CD8-positive, alpha-beta T cell (primary cell): ENCODE measurements at places on chromosomes 5 and 9. TPM values are rescaled to one million over a fixed set of nuclear protein-coding genes. Genes with fewer than 3 reads are reported as not detected.

PTPRD gene
- total RNA-seq = not detected

NSG2 gene
- total RNA-seq = not detected

RLN2 gene
- 0.50 TPM for total RNA-seq

RNF44 gene
- total RNA-seq = 216 TPM

GABRA6 gene
- total RNA-seq = not detected

LECT2 gene
- not detected for total RNA-seq

BHMT gene
- not detected for total RNA-seq

ASB6 gene
- 39.9 TPM for total RNA-seq

PCDHGC5 gene
- total RNA-seq = not detected

SLC36A2 gene
- total RNA-seq = not detected

C5orf58 gene
- not detected for total RNA-seq

FPGS gene
- 91.9 TPM for total RNA-seq

SMIM33 gene
- not detected for total RNA-seq

SMIM27 gene
- 16.1 TPM for total RNA-seq

FOXI1 gene
- total RNA-seq = not detected

CRHBP gene
- total RNA-seq = not detected

FAM53C gene
- total RNA-seq = 99.8 TPM

PCDHB10 gene
- total RNA-seq = not detected

GOLGA2 gene
- 59.0 TPM for total RNA-seq

SGCD gene
- 0.42 TPM for total RNA-seq

ELOVL7 gene
- not detected for total RNA-seq

CDKN2B-AS1 gene
- not detected for total RNA-seq

SUSD3 gene
- total RNA-seq = 20.6 TPM

ZCCHC10 gene
- total RNA-seq = 22.3 TPM

PDGFRB gene
- total RNA-seq = not detected

TIMD4 gene
- 3.1 TPM for total RNA-seq

SPATA6L gene
- 2.6 TPM for total RNA-seq

DDX46 gene
- 35.1 TPM for total RNA-seq

UGT3A1 gene
- not detected for total RNA-seq

SLC34A3 gene
- total RNA-seq = not detected

SV2C gene
- total RNA-seq = 0.11 TPM

SPINK6 gene
- total RNA-seq = not detected

PFN3 gene
- not detected for total RNA-seq

RBM18 gene
- 38.9 TPM for total RNA-seq

FGD3 gene
- 99.3 TPM for total RNA-seq

OBP2B gene
- total RNA-seq = not detected

ZFP2 gene
- 0.36 TPM for total RNA-seq

CCNG1 gene
- total RNA-seq = 126 TPM

SPRY4 gene
- 1.2 TPM for total RNA-seq

TMEM245 gene
- total RNA-seq = 24.7 TPM

IRX1 gene
- total RNA-seq = not detected

ADRA1B gene
- total RNA-seq = not detected

SLC6A19 gene
- not detected for total RNA-seq

CORO2A gene
- 6.7 TPM for total RNA-seq

RASEF gene
- not detected for total RNA-seq

PAEP gene
- not detected for total RNA-seq

DAB2 gene
- total RNA-seq = not detected

SH3GL2 gene
- not detected for total RNA-seq

TAS2R1 gene
- not detected for total RNA-seq

CDKN2B gene
- total RNA-seq = not detected

SLC45A2 gene
- not detected for total RNA-seq

CDH18 gene
- not detected for total RNA-seq

BARHL1 gene
- not detected for total RNA-seq

PCDHGA3 gene
- not detected for total RNA-seq

ENHO gene
- not detected for total RNA-seq

CFAP77 gene
- total RNA-seq = not detected

NR2F1-AS1 gene
- total RNA-seq = not detected
